ENCODE measurements at places on chromosomes 16 and 17. TPM values are rescaled to one million over a fixed set of nuclear protein-coding genes. Genes with fewer than 3 reads are reported as not detected.

GPRC5B gene
- not detected for total RNA-seq

DNA sequence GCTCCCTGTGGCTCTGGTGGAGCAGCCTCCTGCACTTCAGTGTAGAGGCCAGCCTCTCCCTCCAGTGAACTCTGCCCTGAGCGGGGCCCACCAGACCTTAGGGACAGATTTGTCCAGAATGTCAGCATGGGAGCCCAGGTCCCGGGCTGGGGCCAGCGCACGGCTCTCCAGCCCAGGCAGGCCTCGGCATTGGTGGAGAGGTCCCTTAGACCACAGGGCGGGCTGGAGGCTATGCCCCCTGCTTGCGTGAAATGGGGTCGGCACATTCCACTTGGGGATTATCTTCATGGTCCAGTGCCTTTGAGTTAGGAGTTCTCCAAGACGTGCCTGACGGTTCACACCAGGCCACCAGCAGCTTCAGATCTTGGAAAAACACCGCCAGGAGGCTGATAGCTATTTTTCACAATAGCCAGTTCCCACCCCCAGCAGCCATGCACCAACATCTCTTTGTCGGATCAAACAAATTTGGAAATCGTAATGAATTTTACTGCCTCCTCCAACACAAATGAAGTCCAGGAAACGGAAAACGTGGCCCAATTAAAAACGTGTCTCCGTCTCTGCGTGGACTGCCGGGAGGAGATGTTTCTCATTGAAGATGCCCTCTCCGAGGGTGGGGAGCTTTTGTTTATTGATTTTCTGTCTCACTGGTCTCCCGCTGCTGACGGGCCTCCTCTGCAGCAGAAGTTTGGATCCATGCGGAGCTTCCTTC, 110.0 kb upstream of the CIBAR2 start:
- DNase-seq = no peak
- H3K27ac ChIP-seq = no peak overlapping the region
- H3K4me1 ChIP-seq = no peaks in the 10 kb centered on the region
- H3K27me3 ChIP-seq = no peaks in the 10 kb centered on the region
- H3K4me3 ChIP-seq = no peak overlapping the region

SMIM5 gene
- total RNA-seq = not detected

DNA sequence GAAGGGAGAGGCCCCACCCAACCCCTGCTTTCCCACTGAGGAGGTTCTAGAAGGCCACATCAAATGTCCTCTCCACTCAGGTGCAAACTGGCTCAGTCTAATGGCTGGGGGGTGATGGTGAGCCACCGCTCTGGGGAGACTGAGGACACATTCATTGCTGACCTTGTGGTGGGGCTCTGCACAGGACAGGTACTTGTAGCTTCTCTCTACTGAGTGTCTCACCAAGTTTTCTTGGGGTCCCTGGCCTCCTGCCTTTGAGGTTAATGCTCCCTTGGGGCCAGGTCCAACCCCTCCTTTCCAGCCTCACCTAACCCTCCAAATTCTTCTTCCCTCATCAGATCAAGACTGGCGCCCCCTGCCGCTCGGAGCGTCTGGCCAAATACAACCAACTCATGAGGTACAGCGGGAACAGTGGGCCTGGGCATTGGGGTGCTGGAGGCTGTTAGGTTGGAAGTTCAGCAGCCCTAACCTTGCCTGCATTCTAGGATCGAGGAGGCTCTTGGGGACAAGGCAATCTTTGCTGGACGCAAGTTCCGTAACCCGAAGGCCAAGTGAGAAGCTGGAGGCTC, 5.7 kb downstream of the ENO3 start:
- peaks cover under 1% of the 10 kb centered on the region for H3K4me1 ChIP-seq
- no peaks in the 10 kb centered on the region for H3K27me3 ChIP-seq
- H3K27ac ChIP-seq = no peak overlapping the region
- H3K36me3 ChIP-seq = peaks cover 6% of the 10 kb centered on the region
- no peak overlapping the region for H3K4me3 ChIP-seq

DNA sequence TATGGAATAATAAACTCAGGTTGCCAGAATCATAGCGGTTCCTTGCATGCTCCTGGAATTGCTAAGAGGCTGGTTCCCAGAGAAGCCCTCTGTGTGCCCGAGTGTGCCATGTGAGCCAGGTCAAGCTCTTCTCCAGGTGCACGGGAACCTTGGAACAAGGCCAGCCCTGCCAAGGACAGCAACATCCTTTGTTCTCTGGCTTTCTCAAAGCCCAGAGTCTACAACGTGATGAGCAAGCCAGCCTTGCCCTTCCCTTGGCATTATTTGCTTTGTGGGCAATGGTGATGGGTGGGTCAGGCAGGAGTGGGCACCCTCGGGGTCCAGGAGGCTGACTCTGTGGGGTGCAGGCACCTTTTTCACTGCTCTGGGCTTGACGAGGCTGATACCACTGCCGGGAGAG, 14.2 kb upstream of the SEC14L1 start:
- peak overlapping the region; percentile 36 for H3K27ac ChIP-seq
- peaks cover 59% of the 10 kb centered on the region for H3K4me1 ChIP-seq
- no peaks in the 10 kb centered on the region for H3K27me3 ChIP-seq
- no peaks in the 10 kb centered on the region for H3K36me3 ChIP-seq
- H3K4me3 ChIP-seq = no peak overlapping the region

RASL10B gene
- 0.37 TPM for total RNA-seq

DNA sequence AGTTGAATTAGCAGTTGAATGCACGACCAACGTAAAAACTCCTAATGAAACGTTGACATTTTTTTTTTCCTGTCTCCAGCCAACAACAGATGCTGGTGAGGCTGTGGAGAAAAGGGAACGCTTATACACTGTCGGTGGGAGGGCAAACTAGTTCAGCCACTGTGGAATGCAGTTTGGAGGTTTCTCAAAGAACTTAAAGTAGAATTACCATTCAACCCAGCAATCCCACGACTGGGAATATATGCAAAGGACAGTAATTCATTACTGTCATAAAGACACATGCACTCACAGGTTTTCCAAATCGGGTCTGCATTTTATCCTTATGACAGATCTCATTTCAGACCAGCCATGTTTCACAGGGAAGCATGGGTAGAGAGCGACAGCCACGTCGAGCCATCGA, 3.5 kb upstream of the WFDC1 start:
- no peak overlapping the region for H3K27ac ChIP-seq
- DNase-seq = no peak
- H3K4me1 ChIP-seq = peaks cover 2% of the 10 kb centered on the region
- H3K27me3 ChIP-seq = peaks cover 53% of the 10 kb centered on the region
- no peaks in the 10 kb centered on the region for H3K36me3 ChIP-seq
- H3K4me3 ChIP-seq = no peak overlapping the region

IL21R gene
- 38.0 TPM for total RNA-seq

GRCh38 chr16:12674071-12674470, 129.6 kb downstream of the CPPED1 start:
- peaks cover 17% of the 10 kb centered on the region for H3K4me1 ChIP-seq
- DNase-seq = no peak
- H3K27ac ChIP-seq = no peak overlapping the region

DNA sequence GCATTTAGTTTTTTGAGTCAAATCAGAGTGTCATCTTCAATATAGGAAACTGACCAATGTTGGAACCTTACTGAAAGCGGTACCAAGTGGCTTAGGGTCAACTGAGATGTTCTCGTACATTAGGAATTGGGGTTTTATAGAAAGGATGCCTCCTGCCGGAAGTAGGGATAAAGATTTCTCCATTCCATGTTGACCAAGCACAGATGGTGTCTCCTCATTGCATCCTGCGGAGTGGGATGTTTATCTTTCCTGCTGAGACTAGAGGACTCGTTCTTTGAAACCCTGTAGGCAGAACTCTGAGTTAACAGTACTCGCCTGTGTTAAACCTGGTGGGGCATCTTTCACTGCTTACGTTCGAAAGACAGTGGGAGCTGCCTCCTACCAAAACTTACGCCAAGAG, 1.4 kb downstream of the SHISA6 start:
- no peak overlapping the region for H3K4me3 ChIP-seq
- DNase-seq = no peak
- H3K4me1 ChIP-seq = no peaks in the 10 kb centered on the region
- no peak overlapping the region for H3K27ac ChIP-seq
- peaks cover 4% of the 10 kb centered on the region for H3K36me3 ChIP-seq

DNA sequence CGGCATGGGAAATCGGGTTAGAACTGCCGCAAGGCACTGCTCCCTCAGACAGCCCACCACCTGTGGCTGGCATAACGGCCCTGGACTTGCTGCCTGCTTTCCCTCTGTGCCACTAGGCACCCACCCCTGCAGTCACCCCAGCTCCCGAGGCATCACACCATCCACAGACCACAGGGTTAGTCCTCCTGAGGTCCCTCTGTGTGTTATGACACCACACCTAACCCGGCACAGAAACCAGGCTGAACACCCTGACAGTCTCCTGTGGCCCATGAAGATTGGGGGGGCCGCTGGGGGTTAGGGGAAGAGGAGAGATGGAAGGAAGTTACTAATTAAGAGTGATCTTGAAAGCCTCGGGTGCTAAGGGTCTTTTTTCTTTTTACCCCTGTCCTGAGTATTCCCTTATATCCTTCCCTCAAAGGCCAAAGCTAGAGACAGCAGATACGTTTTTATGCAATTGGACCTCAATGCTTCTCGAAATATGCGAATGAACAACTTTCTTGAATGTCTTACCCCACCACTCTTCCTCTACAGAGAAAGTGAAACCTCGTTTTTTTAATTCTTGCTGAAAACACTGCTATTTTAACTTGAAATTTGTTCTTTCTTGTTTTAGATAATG, 7.0 kb downstream of the CYTH1 start:
- no peaks in the 10 kb centered on the region for H3K27me3 ChIP-seq
- H3K27ac ChIP-seq = peak overlapping the region; percentile 95
- peaks cover 25% of the 10 kb centered on the region for H3K36me3 ChIP-seq
- H3K4me3 ChIP-seq = peak overlapping the region; percentile 82
- DNase-seq = peak; percentile 90
- H3K4me1 ChIP-seq = peaks cover 68% of the 10 kb centered on the region

NQO1 gene
- 22.6 TPM for total RNA-seq

GRCh38 chr17:46125831-46126230, 67.4 kb downstream of the KANSL1 start:
- no peak overlapping the region for H3K27ac ChIP-seq
- no peaks in the 10 kb centered on the region for H3K27me3 ChIP-seq
- peaks cover 16% of the 10 kb centered on the region for H3K36me3 ChIP-seq
- peaks cover 52% of the 10 kb centered on the region for H3K4me1 ChIP-seq
- H3K4me3 ChIP-seq = no peak overlapping the region

- peaks cover 32% of the 10 kb centered on the region for H3K4me1 ChIP-seq
- peak; percentile 53 for DNase-seq
- peak overlapping the region; percentile 91 for H3K27ac ChIP-seq
- peak overlapping the region; percentile 89 for H3K4me3 ChIP-seq
- no peaks in the 10 kb centered on the region for H3K27me3 ChIP-seq
Observed at GRCh38 chr17:752620-753219, 656 bp upstream of the GEMIN4 start.

- H3K36me3 ChIP-seq = peaks cover 5% of the 10 kb centered on the region
- H3K4me3 ChIP-seq = no peak overlapping the region
- no peaks in the 10 kb centered on the region for H3K27me3 ChIP-seq
- H3K4me1 ChIP-seq = peaks cover 11% of the 10 kb centered on the region
- no peak for DNase-seq
Observed at GRCh38 chr17:69320210-69320907, 6.6 kb downstream of the ABCA5 start.

DNA sequence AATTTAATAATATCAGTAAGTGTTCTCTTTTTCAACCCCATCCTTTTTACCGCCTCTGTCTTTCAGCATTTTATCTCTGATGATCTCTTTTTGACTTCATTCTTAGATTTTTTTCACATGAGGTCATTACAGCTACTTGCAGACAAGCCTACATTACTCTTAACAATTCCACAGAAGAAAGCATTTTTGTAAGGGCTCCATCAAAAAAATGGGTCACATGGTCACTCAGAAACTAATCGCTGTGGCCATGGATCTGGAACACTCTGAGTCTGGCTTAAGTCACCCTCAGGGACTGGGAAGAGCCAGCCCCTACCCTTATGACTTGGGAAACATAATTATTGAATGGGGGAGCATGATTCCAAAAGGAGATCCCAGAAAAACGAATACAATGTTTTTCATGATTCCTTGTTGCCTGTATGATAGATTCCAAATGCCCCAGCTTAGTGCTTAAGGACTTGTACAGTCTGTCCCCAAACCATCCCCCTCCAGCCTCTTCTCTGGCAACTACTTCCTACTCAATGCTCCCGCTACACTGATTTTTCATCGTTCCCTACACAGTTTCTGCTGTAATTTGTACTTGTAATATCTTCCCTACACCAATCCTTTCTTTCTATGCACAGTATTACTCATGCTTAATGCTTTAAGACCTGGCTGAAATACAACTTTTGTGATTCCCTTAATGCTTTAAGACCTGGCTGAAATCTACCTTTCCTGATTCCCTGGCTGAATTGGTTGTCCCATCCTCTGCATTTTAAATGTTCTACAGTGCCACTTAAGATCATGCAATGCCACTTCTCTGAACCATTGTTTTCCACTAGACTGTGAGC, 457.8 kb downstream of the HS3ST4 start:
- H3K36me3 ChIP-seq = no peaks in the 10 kb centered on the region
- no peaks in the 10 kb centered on the region for H3K27me3 ChIP-seq
- no peaks in the 10 kb centered on the region for H3K4me1 ChIP-seq
- no peak for DNase-seq

ERN2 gene
- not detected for total RNA-seq

DNA sequence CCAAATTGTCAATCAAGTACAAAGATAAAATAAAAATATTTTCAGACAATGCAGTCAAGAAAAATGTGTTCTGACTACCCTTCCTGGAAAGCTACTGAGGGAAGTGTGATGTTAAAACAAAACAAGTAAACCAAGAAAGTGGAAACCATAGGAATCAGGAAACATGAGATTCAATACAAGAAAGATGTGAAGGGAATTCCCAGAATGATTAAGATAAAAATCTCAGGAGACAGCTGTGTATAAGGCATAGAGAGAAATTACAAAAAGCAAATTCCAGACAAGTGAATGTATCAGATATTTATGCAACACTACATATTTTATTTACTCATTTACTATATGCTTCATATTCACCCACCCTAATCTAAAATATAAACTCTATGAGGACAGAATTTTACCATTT, 32.2 kb downstream of the TRIM37 start:
- H3K4me1 ChIP-seq = no peaks in the 10 kb centered on the region
- H3K4me3 ChIP-seq = no peak overlapping the region
- no peak overlapping the region for H3K27ac ChIP-seq
- H3K36me3 ChIP-seq = peaks cover 37% of the 10 kb centered on the region
- no peak for DNase-seq
- no peaks in the 10 kb centered on the region for H3K27me3 ChIP-seq

DNA sequence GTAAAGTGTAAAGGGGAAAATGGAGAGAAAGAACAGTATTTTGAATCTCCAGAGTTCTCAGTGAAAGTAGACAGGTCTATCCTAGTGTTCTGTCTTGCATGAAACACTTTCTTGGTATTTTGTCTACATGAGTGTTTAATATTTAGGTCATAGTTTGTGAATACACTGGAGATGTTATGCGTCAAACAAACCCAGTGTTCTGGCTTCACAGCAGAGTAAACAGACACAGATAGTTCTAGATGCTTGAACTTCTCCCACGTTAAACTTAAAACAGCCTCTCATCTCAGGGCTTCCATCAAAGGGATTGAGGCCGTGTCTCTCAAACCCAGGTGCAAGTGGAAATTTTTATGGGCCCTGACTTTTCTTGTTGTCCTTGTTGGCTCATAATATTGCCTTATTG, 48.3 kb downstream of the RBFOX1 start:
- H3K27me3 ChIP-seq = no peaks in the 10 kb centered on the region
- no peak overlapping the region for H3K4me3 ChIP-seq
- no peak for DNase-seq
- no peak overlapping the region for H3K27ac ChIP-seq

- no peak overlapping the region for H3K4me3 ChIP-seq
- H3K27me3 ChIP-seq = peaks cover 43% of the 10 kb centered on the region
- H3K27ac ChIP-seq = no peak overlapping the region
- H3K36me3 ChIP-seq = no peaks in the 10 kb centered on the region
- H3K4me1 ChIP-seq = peaks cover 12% of the 10 kb centered on the region
Observed at GRCh38 chr16:23160082-23160481, 10.8 kb upstream of the USP31 start.

ABCA6 gene
- total RNA-seq = 0.21 TPM
